Activated T-helper 17 cell treated with anti-CD3 and anti-CD28 coated beads, Interleukin-2, amount 50 U/mL, for 72 hours (primary cell): ENCODE measurements at places on chromosomes 7 and 10.

- ATAC-seq: no peak
These were observed 138.4 kb upstream of the FEZF1 start for GRCh38 chr7:122442929-122443328.

- ATAC-seq: no peak
These were observed 407.9 kb upstream of the SHH start for GRCh38 chr7:156220078-156220605.

GRCh38 chr10:4450981-4451908 is 374.8 kb upstream of the AKR1E2 start:
- no peak for ATAC-seq

DNA sequence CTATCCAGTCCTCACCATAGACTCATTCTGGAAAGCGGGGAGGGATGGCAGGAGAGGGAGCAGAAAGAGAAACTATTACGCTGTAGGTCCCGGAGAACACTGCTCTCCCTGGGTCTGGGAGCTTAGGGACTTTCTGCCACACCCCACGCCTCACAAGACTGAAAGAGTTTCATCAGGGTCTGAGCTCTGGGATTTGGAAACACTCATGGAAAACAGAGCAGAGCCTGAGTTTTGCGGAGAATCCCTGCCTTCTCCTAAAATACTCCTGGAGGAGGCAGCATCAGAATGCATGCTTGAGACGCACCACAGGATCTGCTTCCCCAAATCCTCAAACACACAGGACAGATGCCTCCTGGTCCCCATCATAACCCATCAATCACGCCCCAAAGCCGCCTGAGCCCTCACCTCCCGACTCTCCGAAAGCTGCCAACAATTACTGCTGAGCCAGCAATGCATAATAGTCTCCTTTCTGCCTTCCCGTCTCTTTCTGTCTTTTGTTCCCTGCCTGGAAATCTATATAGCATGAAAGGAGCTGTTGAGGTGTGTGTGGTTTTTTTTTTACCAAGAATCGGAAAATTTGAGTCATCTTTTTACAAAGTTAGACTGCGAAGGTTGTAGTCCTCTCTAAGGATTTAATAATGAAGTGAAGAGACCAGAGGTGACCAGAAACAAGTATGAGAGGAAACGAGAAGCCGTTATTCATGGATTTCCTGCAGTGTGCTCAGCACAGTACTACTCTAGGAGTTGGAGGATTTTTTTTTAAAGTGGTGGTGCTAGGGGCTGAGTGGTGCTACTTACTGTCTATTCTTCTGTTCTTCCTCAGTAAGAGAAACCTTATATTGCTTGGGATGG is 37.7 kb downstream of the ASB13 start:
- ATAC-seq: peak; percentile 73

DNA sequence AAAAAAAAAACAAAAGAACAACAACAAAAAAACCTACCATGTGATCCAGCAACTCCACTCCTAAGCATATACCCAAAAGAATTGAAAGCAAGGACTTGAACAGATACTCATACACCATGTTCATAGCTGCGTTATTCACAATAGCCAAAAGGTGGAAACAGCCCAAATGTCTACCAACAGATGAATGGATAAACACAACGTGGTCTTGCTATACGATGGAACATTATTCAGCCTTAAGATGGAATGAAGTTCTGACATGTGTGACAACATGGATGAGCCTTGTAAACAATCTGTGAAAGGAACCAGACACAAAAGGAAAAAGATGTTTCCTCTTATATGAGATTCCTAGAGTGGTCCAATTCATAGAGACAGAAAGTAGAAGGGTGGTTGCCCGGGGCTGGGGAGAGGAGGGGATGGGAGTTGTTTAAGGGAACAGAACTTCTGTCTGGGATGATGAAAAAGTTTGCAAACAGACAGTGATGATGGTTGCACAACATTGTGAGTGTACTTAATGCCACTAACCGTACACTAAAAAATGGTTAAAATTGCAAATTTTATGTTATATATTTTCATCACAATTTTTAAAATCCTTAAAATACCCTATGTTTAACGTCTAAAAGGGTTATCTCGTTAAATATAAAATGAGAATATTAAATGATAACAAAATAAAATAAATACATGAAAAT is 11.6 kb downstream of the CLEC2L start:
- no peak for ATAC-seq

DNA sequence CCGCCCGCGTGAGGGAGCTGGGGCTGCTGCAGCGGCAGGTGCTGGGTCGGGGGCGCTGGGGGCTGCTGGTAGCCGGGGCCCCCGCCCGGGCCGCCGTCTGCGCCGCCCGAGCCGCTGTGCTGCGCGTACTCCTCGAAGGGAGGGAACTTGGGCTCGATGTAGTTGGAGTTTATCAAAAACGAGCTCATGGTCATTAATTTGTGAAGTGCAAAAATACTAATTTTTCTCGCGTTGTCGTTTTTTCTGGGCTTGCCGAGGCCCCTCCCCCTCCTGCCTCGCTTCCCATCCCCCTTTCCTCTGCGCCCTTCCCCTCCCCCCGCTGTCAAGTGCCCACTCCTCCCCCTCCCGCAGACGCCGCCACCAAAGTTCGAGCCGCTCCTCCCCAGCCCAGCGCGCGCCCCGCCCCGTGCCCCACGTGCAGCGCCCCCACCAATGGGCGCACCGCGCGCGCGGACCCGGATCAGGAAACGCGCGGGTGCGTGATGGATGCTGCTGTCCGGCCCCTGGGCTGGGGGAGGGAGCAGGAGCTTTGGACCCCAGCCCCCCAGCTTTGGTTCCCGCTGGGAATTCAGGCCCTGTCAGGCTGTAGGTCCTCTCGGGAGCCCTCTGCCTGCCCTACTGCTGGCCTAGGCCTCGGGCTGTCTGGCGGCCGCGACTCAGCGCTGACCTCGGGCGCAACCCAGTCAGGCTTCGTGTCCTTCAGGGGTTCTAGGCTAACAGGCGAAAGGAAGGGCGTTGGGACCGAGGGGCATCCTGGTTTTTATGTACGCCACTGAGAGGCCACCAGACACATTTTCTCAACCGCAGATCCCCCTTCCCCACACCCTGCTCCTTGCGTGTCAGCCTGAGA is at the start of gene HOXA4:
HOXA4 (minus strand) TSS at position 218 of the 850 bp plus-strand sequence; CDS start at position 194, 24 bp downstream.
- peak; percentile 88 for ATAC-seq
